Activated naive CD4-positive, alpha-beta T cell treated with Interleukin-2 at 50 U/mL for 16 hours (primary cell): ENCODE measurements at places on chromosomes 6 and 20.

- DNase-seq: no peak
Observed at GRCh38 chr6:85865420-85866369, 223.0 kb upstream of the SYNCRIP start.

DNA sequence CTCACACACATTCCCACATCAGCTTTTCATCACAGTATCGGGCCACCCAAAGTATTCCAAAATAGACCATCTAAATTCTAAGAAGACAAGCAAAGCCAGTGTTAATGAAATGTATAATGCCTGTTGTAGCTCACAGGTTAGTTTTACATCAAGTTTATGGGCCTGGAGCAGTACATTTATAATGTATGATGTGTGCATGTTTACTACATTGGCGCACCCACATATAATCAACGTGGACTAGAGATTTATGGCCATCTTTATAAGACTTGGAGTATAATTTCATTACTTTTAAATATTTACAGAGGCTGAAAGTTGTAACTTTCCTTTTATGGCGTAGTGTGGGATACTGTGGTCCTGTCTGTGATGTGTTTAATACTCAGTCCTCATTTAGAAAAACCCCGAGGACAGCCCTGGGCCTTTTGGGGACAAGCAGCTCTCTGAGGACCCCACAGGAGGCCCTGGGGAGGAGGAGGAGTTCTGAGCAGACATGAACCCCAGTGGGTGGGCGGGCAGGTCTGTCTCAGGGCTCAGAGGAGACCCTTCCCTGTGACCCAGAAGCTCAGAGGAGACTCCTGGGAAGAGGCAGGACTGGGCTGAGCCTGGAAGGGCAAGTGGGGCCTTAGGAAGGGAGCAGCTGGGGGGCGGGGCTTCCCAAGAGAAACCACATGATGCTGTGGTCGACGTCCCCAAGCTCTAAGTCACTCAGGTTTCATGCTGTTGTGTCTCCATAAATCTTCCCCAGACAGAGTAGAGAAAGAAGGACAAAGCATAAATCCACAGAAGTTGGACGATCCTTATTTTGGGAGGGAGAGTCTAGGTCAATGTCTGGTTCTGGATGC, 232.1 kb downstream of the PREX1 start:
- no peak for DNase-seq

DNA sequence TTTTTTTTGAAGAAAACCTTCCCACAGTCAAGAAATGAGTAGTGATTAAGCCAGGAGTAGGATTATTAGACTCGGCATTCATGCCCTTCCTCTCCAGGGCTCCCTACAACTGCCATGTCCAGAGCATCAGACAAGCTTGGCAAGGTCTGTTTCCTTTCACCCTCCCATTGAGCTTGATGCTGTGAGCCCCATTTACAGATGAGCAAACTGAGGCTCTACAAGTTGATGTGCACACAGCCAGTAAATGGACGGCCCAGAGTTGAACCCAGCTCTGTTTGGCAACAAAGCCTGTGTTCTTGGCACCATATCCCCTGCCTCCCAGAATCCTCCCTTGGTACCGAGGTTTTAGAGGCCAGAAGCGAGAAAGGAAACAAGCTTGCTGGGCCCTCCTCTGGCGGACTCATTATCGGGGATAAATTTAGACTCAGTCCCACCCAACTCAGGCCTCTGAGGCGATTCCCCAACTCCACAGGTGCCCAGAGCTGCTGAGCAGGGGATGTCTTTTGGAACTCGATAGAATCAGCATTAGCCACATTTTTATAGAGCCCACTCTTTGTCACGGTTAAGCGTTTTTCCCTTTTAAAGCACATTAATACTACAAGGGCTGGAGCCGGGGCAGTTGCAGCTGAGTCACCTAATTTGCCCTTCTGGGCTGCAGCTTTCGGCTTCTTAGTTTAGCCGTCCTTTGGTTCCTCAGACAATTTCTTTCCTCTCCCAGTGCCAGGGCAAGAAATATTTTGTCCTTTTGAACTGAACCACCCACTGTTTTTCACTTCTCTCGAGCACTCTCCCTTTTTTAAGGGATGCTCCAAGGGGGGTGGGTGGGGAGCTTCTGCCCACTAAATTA, 23.0 kb upstream of the NFATC2 start:
- DNase-seq: no peak

DNA sequence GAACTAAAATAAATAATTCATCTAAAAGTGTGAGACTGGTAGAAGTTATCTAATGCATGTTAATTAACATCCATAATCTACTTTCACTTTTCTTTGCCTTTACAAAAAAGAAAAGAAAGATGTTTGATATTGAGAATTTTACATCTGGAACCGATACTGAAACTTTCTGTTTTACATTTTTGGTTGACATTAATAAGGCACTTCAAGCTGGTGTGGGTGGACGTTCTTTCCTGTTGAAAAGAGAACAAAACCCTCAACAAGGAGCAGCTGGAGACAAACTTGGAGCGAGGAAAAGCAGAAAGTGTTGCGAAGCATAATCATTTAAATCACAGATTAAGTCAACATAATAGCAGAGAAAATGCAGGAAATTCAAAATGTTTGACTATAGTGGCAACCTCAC, 575.2 kb upstream of the ADGRB3 start:
- DNase-seq: no peak

- DNase-seq: no peak
Observed at GRCh38 chr6:94052749-94053148, 633.4 kb upstream of the EPHA7 start.

GRCh38 chr6:160116411-160116810, 5.2 kb upstream of the SLC22A1 start:
- no peak for DNase-seq

DNA sequence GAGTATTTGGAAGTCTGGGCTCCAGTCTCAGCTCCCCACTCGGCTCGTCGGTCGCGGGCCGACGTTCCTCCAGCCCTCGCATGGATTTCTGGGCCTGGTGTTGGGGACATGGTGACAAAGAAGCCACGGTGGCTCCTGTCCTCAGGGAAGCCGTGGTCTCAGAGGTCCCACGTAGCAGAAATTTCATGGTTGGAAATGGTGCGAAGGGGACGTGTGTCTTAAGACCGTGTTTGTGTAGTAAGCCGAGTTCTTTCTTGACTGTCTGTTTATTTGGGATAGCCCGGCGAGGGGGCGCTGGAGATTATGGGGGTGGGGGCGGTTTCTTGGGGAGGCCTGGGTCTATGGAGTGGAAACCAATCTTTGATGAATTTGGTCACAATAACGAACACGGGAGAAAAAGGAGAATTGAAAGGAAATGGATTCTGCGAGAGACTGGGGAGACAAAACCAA, 23.5 kb upstream of the MAP3K7 start:
- DNase-seq: no peak

GRCh38 chr6:106281088-106281487, 44.5 kb downstream of the ATG5 start:
- DNase-seq: no peak

GRCh38 chr6:44529146-44529905, 141.8 kb downstream of the CDC5L start:
- DNase-seq: no peak

DNA sequence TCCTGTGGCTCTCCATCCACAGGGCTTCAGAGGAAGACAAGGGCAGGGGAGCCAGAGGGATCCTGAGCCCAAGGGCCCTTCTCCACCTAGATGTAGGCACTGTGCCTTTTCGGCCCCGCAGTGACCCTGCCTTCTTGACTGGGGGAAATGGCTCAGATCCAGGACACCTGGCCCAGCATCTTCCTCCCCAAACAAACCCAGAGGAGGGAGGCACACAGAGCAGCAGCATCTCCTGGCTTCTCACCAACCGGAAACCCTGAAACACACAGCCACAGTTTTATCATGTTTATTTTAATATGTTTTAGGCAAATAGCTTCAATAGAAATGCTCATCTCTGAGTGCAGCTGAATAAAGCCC, 84.5 kb upstream of the LRFN2 start:
- DNase-seq: no peak

GRCh38 chr20:56861590-56861989, 232.5 kb downstream of the TFAP2C start:
- no peak for DNase-seq

GRCh38 chr20:53894707-53895384, 175.5 kb downstream of the BCAS1 start:
- DNase-seq: no peak

DNA sequence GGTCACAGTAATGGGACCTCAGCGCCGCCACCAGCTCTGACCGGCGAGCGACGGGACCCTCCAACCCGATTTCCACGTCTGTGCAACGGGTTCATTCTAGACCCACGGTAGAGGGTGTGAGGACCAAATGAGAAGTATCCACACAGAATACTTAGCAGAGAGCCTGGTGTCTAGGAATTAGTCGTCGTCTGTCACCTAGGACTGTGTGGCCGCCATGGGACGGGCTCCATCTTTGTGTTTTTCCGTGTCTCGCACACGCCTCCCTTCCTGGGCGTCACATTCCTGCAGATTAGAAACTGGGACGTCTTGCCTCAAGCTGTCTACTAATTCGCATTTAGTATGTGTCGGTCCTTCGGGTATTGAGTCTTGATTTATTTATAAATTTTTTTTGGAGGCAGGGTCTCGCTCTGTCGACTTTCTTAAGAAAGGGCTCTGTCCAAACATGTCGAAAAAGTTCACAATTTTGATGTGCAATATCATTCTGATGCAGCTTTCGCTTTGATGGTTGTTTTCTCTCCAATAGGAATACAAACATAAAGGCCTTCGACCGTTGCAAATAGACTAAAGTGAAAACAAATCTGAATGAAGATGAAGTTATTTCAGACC, 563 bp downstream of the MGME1 start:
- DNase-seq: peak; percentile 46

- DNase-seq: no peak
Observed at GRCh38 chr6:2695454-2696095, 55.1 kb downstream of the MYLK4 start.

GRCh38 chr6:25703005-25703404, 51.0 kb downstream of the SCGN start:
- DNase-seq: no peak

- DNase-seq: no peak
Observed at GRCh38 chr6:45473121-45473993, 95.6 kb upstream of the SUPT3H start.

DNA sequence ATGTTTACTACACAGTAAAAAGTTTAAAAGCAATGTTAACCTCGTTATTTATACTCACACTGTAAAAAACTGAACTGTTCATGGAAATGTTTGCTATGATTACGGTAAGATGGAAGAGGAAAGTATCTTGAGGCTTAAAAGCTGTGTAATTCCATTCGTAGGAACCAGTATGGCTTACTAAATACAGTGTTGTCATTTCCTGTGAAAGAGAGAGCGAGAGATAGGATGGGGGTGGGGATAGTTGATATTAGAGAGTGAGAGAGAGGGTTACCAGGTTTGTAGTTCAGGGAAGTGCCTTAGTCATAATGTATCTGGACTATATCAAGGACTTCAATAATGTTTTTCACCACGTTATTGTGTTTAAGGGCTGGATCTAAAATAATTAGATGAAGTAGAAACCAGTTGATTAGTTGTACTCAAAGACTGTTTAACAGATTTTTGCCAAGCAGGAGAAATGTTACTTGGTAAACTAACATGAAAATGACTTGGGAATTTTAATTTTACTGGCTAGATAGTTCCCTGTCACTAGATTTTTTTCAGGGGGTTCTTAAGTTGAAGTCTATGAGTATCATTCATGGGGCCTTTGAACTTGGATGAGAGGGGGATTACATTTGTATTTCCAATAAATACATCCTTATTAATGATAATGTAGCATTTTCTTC, 30.4 kb downstream of the AFDN start:
- no peak for DNase-seq

DNA sequence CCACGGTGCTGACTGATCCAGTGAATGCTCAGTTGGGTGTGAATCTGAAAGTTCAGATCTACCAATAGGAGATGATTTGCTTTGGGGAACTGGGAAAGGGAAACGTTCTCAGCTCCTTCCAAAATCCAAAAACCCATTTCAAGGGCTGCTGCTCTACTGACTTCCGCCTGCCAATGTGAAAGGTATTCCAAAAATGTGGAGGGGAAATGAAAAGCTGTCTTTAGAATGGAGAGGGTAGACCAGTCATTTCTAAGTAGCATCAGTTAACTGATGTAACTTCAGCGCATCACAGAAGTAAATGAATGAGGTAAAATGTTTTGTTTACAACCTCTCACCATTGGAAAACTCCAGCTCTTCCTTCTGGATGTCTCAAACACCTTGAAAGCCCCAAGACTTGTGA, 19.6 kb upstream of the EYA2 start:
- DNase-seq: no peak

GRCh38 chr20:62368392-62368975, 1.4 kb upstream of the LAMA5 start:
- DNase-seq: no peak

GRCh38 chr20:50172347-50173013, 18.1 kb upstream of the CEBPB start:
- no peak for DNase-seq

DNA sequence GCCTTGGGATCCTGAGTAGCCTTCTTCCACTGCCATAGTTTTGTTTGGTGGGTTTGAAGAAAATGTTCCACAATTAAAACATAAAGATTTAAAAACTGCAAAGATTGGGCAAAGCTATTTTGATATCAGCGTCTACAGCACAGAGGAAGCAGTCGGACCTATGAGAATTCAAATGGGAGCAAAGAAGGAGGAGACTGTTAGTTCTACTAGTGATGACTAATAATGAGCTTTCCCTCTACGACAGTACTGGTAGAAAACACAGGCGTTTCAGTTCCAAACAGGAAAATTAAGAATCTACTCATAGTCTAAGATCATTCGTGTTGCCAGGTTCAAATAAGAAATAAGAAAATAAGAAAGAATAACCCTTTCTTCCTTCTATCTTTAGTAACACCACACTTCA, 121.2 kb downstream of the INSM1 start:
- no peak for DNase-seq

DNA sequence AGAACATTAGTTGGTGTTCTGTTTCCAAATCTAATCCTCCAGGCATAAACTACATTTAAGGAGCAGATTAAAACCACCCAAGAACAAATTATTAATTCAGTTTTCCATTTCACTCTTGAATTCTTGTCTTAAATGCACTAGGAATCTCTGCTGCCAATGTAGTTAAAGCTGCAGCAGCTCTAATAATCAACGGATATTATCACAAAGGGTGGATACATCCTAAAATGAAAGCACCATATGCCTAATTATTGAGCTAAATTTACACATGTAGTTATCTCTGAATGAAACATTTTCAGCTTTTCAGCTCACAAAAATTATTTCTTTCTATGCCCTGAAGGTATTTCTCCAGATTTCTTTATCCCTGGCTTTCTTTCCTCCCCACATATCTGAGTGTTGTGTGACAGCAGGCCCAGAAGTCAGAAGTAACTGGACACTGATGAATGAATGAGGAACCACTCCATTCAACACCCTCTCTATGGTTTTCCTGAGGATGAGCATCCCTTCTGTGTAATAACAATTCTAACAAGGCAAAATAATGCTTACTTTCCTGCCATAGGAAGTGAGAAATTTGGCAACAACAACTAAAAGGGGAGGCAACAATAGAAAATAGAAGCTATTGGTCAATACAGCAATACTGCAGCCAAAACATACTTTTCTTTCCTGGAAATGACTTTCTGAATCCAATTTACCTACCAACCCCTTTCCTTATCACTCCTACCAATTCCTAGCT, 14.9 kb downstream of the MAN1A1 start:
- DNase-seq: no peak
